Right lobe of liver (tissue), 6 donors: ENCODE measurements at places on chromosomes 4 and X.

DNA sequence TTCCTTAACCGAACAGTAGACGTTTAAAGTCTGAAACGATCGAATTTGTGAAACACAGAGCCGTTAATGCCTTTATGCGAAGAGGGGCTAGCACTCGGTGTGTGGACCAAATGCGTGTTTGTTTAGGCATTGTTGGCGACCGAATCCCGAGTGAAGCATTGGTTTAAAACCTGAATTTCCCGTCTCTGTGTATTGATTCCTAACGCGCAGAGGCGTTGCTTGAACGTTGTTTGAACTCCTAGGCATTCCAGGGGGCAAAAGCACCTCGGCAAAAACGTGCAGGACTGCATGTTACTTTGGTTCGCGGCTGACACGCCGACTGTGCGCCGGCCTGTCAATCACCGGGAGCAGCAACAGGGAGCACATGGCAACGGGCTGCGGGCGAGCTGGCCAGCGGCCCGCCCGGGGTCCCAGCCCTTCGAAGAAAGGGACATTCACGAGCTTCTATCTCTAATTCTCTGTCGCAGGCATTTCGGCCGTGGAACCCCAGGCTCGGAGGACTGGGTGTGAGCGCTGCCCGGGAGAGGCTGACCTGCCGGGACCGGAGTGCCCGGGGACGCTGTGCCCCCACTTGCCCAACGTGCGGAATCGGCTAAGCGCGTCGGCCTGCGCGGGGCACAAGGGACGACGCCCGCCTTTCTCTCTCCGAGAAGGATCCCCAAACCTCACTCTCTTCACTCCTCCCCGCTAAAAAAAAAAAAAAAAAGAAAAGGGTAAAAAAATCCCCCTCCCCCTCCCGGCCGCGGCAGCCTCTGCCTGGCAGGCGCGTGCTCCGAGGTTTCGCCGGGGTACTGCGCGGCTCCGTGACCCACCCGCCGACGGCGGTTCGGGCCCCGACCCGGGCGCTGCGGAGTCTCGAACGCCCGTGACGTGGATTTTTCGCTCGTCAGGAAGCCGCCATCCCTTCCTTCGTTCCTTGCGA, 810 bp downstream of the SPRY1 start:
- DNase-seq, result peak; percentile 65

DNA sequence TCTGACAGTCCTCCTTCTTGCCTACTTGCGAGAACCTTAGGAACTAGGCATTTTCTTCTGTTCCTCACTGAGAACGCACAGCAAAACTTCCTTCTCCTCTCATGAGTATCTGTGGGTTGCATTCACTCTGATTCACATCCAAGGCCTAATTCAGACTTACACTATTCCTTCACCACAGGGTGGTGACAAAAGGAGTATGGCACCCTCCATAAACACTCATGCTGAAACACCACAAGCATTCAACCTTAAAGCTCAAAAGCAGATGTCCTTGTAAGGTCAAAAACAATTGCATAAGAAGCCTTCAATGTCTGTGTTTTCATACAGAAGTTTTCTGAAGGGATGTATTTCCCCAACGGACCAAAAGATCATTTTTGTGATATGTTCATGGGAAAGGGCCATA, 147.3 kb downstream of the CORIN start:
- DNase-seq, result no peak

- no peak for DNase-seq
Measured at GRCh38 chr4:21490682-21491081, 457.9 kb downstream of the KCNIP4 start.

- no peak for DNase-seq
Measured at GRCh38 chr4:145785391-145786008, 105.6 kb downstream of the C4orf51 start.

- no peak for DNase-seq
Measured at GRCh38 chr4:119693126-119693525, 64.5 kb upstream of the PDE5A start.

DNA sequence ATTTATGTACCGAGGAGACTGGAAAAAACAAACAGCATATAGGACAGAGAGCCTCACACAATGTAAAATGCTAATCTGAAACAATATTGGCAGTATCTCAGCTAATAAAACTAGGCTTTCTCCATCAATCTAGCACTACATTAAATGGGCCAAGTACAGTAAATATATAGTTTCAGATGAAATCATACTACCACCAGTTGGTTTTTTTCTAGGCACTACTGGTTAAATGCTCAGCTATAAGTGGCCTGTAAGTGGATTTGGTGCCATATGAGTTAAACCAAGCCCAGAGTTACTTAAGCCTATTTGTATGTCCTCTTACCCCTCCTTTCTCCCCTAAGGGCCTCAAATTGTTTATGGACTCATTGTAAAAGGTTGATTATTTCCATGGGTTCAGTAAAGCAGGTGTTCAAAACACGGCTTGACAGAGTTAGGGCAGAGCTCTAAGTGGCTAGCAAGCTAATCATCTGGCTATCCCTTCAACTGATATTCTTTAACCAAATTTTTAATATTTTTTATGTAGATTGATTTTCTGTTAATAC, 57.5 kb downstream of the FAM13A start:
- DNase-seq, result no peak

DNA sequence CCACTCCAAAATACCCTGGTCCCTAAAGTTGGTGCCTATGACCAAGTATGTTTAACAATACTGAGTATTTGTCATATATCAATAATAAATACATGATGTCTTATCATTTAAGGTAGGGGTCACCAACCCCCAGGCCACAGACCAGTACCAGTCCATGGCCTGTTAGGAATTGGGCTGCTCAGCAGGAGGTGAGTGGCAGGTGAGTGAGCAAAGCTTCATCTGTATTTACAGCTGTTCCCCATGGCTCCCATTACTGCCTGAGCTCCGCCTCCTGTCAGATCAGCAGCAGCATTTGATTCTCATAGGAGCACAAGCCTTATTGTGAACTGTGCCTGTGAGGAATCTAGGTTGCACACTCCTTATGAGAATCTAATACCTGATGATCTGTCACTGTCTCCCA, 126.2 kb downstream of the HNRNPD start:
- DNase-seq, result no peak

- DNase-seq, result no peak
Measured at GRCh38 chrX:134459683-134460004, 321 bp upstream of the HPRT1 start.

GRCh38 chr4:89617317-89617716, 219.6 kb downstream of the SNCA start:
- no peak for DNase-seq

GRCh38 chr4:81914623-81915022, 442.9 kb upstream of the RASGEF1B start:
- DNase-seq, result no peak

- DNase-seq, result no peak
Measured at GRCh38 chr4:7137326-7138200, 54.8 kb upstream of the SORCS2 start.

GRCh38 chr4:53914313-53915016, 149.9 kb downstream of the CHIC2 start:
- DNase-seq, result no peak

GRCh38 chrX:21383546-21383945, 9.3 kb downstream of the CNKSR2 start:
- DNase-seq, result no peak

DNA sequence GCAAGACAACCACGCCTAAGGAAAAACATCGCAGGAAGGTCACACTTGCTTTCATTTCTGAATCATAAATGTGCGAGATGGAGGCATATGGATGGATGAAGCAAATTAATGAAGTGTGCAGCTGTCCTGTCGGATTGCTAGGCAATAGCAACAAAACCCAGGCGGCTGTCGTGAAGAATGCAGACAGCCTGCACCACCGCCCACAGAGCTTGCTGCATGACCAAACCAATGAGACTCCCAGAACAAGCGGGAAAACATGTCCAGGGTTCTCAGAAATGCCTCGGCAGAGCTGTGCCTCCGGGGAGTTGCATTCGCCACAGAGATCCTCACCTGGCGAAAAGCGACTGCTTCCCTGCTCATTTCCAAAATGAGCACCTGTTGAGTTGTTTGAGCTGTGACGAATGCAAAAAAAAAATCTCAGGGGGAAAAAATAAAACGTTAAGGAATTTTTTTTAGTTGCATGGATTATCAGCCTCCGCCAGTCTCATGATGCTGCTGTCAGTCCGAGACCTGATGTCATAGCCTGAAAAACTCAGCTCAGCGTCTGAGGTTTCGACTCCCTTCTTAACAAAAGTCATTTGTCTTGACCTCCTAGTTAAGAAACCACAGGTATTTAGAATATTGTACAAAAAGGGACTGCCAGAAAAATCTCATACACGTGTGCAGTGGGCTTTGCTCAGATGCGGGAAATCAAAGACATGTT, 155.5 kb upstream of the MXRA5 start:
- no peak for DNase-seq

GRCh38 chr4:186931519-186931918, 207.9 kb upstream of the FAT1 start:
- DNase-seq, result no peak

GRCh38 chr4:89660444-89661172, 176.4 kb downstream of the SNCA start:
- no peak for DNase-seq

GRCh38 chr4:121189326-121190215, 25.4 kb upstream of the TNIP3 start:
- DNase-seq, result no peak

GRCh38 chr4:125736057-125736456, 421.3 kb downstream of the FAT4 start:
- no peak for DNase-seq

DNA sequence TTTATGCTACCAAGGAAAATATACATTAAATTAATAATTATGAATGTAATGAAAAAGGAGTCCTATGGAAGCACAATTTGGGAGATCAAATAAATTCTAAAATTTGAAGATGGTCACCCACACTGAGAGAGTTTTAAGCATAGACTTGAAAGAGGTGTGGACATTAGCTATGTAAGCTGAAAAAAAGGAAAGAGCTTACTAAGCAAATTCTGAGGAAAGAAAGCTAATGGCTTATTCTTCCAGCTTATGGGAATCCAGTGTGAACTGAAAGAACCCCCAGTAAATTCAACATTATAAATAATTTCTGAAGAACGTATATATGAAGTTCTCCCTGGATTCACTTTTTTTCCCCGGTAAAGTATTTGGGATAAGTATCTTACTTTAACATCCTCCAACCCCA, 78.2 kb upstream of the GUCY1A1 start:
- DNase-seq, result no peak

- no peak for DNase-seq
Measured at GRCh38 chr4:170672381-170672965, 582.7 kb upstream of the AADAT start.

DNA sequence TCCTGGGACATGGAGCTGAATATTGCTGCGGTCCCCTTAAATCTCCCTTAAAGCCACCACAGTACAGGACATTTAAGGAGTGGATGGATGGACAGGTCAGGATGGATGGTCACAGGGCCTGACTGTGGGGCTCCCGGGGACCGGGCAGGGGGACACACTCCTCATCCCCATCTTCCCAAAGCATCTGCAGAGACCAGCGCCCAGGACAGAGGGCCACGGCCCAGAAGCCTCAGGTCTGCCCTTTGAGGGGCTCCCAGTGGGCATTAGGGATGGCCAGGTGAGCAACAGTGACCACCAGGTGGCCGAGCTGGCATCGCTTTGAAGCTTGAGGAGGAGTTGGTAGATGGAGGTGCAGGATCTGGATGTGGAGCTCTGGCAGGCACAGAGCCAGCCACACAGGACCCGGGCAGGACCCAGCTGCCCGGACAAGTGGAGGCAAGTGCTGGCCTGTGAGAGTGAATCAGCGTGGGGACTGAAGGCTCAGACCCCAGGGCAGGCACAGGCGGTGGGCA, 51.4 kb downstream of the ABLIM2 start:
- no peak for DNase-seq

DNA sequence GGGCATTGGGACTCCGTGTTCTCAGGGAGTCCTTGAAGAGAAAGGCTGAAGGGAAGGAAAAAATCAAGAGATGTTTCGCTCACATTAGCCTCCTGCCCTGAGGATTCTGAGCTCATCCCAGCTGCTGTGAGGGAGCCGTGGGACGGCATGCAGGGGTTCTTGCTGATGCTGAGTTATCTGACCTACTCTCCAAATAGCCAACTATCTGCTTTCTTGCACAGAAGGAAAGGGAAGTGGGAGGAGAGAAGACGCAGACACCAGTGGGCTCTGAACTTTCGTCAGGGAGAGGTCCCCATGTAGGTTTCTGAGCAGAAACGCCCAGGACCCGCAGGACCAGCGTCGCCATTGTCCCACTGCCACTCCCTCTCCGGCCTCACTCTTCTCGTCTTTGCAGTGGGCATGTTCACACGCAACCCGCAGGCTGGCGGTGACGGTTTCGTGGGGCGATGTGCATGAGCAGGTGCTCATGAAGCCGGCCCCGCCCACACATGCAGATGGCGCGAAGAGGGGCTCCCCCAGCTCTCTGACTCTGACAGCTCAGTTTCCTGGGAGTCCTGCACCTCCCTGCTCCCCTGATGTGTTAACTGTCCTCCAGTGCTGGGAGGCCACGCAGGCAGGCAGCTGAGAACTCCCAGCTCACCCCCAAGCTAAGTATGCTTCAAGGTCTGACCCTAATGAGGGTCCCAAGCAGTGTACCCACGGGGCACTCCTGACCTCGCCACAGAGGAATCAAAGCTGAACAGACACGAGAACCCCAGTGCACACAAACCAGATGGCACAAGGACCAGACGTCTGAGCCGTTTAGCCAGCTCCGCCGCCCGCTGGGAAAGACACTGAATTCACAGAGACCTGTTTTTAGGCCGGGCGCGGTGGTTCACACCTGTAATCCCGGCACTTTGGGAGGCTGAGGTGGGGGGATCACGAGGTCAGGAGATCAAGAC, 13.6 kb upstream of the ABLIM2 start:
- no peak for DNase-seq

DNA sequence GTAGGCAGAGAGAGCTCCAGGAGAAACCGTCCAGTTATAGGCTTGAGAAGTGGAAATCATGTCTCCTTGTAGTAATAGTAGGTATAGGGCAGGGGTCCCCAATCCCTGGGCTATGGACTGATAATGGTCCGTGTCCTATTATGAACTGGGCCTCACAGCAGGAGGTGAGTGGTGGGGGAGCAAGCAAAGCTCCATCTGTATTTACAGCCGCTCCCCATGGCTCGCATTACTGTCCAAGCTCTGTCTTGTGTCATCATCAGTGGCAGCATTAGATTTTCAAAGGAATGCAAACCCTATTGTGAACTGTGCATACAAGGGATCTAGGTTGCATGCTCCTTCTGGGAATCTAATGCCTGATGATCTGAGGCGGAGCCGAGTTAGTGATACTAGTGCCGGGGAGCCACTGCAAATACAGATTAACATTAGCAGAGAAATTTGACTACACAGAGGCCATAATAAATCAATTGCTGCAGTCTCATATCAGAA, 67.6 kb downstream of the MRPL1 start:
- no peak for DNase-seq
